ENCODE measurements at places on chromosomes 2 and 18. TPM values are rescaled to one million over a fixed set of nuclear protein-coding genes. Genes with fewer than 3 reads are reported as not detected.

The CXCR4 gene
- total RNA-seq, result 5.1 TPM

DNA sequence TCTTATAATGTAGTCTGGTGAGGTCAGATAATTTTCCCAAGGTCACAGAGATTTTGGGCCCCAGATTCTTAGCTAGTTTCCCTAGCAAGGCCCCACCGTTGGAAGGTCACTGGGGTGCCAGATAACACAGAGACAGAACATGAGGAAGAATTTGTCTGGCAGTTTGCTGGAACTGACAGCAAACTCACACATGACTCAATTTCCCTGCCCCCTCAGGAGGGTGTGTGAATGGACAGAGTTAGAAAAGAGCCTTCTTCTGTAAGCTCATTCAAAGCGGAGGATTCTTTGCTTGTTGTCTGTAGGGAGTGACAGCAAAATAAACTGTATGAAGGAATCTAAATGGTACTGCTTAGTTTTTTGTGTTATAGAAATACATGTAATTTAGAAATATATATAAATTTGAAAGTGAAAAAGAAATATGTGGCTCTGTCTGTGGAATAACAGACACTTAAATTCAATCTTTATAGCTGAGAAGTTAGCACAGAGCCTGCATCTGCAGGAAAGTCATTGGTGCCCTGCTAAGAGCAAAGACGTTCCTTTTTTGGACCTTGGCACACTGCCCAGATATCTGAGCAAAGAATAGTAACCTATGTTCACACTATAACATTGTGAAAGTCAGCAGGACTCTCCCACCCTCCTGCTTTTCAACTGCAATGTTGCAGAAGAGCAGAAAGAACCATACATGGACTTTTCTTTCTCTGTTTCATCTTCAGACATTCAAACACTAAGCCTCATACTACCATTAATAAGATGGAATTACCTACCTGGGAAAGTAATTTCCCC lies 2.1 kb downstream of the MDH1 start:
- DNase-seq, result no peak

The EFHD1 gene
- total RNA-seq, result 33.6 TPM

GRCh38 chr18:21682371-21683051 lies 22.1 kb downstream of the ABHD3 start:
- DNase-seq, result no peak

DNA sequence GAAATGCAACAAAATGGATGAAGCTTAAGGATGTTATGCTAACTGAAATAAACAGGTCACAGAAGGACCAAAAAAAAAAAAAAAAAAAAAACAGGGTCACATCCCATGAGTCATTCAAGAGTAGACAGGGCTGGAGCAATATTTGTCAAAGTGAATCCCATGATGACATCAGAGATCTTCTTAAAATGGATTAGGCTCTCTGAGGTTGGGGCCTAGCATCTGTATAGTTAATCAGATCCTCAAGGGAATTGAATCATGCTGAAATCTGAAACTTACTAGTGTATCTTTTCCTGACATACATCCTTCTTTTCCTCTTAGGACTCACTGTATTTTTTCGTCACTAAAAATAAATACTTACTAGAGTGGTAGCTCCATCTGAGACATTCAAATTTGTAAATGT lies 380.6 kb upstream of the NXPH2 start:
- no peak for DNase-seq

DNA sequence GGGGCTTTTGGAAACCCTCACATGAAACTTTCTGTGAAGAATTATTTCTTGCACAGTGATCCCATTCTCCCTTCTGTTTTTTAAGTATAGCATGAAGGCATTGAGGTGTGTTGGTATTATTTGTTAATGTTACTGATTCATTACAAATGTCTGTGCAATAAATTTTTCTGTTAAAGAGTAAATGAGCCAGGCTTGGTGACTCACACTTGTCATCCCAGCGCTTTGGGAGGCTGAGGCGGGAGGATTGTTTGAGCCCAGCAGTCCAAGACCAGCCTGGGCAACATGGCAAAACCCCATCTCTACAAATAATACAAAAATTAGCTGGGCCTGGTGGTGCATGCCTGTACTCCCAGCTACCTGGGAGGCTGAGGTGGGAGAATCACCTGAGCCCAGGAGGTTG lies 87.8 kb downstream of the KCTD18 start:
- DNase-seq, result no peak

DNA sequence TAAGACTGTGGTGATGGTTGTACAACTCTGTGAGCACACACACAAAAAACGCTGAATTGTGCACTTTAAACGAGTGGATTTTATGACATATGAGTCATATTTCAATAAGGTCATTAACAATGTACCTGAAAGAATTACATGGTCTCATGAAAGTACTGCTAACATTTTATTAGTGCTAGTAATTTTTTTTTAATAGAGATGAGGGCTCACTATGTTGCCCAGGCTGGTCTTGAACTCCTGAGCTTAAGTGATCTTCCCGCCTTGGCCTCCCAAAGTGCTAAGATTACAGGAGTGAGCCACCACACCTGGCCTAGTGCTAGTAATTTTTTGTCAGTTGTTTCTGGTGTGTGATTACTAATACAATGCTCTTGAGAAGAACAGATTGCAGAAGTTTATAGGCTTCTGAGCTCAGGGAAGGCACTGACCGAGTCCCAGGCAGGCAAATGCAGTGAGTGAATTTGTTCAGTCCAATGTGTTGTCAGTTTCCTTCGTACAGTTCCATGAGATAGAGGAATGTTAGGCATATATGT lies 177.0 kb downstream of the TGIF1 start:
- no peak for DNase-seq

The NEURL3 gene
- total RNA-seq, result not detected

The ZNF396 gene
- 2.5 TPM for total RNA-seq

The USP37 gene
- total RNA-seq, result 26.2 TPM

GRCh38 chr2:26758790-26759321 lies 5.2 kb upstream of the SLC35F6 start:
- DNase-seq, result no peak

The ANKRD29 gene
- total RNA-seq, result 16.1 TPM

The ACVR1C gene
- total RNA-seq, result 0.45 TPM

The TUBA3E gene
- 0.83 TPM for total RNA-seq

GRCh38 chr2:34492561-34493455 lies 893.7 kb upstream of the FAM98A start:
- no peak for DNase-seq

- DNase-seq, result no peak
Measured at GRCh38 chr2:39379643-39380524, 57.2 kb downstream of the MAP4K3 start.

- peak; percentile 53 for DNase-seq
Measured at GRCh38 chr18:10912790-10913545, 236.4 kb downstream of the PIEZO2 start.

DNA sequence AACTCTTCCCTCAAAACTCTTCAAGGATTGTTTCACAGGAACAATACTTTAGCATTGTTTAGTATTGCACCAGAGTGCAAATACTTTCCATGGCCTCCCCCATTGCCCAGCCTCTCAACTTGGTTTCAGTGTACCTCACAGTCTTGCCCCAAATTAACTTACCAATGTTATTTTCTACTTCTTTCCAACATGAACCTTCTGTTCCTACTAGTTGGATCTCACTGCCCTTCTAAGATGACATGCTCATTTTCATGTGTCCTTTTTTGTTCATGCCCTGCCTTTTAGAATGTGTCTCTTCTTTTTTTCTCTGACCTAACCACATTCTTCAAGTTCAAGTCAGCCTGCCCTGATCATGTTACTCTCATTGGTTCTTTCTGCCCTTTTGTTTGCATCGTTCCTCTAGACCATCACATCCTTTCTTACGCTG lies 4.1 kb downstream of the SPATS2L start:
- no peak for DNase-seq

GRCh38 chr2:28683100-28683706 lies 68.4 kb upstream of the PPP1CB start:
- peak; percentile 85 for DNase-seq

DNA sequence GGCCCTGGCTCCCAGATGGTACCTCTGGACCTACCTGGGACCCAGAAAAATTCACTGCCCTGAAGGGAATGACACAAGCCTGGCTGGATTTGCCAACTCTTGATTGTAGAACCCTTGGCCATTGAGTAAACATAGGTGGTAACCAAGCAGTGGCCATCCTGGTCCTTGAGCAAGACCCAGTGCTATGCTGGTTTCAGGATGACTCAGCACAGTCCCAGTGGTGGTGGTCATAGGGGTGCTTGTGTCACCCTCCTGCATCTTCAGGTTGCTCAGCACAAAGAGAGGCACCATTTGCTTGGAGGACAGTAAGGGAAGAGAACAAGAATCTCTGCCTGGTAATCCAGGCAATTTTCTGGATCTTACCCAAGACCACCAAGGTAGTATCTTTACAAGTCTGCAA lies 52.9 kb downstream of the UPP2 start:
- DNase-seq, result no peak

DNA sequence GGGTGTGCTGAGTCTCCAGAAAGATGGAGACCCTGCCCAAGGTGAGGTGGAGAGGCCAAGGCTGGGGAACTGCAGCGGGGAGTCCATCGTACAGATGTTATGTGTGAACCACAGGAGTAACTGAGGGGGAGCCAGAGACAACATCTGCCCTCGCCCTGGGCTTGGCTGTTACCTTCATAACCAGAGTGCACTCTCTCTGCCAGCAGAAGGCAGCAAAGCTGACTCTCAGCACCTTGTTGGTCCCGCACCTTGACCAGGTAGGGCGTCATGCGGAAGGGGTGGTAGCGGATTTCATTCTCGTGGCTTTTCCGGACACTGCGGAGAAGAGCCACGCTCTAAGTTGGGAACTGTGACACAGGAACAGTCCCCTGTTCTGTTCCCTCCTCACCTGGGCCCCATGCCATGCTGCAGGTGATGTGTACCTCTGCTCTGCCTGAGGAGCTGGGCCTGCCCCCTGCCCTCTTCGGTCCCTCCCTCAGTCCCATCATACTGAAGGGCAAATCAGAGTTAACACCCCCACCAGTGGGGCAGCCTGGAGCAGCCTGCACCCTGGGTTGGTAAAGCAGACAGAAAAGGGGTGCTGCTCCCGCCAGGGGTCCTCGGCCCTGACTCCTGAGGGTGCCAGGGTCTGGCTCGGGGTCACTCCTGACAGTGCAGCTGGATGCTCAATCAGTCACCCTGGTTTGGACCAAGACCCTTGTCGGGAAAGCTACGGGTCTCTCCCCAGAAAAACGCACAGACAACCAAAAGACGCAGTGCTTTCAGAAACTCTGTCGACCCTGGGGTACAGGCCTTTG lies 20.3 kb downstream of the PER2 start:
- DNase-seq, result no peak

DNA sequence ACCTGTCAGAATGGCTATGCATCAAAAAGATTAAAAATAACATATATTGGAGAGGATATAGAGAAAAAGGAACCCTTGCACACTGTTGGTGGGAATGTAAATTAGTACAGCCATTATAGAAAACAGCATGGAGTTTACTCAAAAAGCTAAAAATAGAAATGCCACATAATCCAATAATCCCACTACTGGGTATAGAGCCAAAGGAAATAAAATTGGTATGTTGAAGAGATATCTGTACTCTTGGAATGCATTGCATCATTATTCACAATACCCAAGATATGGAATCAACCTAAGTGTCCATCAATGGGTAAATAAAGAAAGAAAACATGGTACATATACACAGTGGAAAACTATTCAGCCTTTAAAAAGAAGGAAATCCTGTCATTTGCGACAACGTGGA lies 77.2 kb downstream of the C1D start:
- no peak for DNase-seq

The IL36B gene
- not detected for total RNA-seq

The CELF4 gene
- 1.00 TPM for total RNA-seq

The RNF144A gene
- total RNA-seq, result 21.8 TPM

DNA sequence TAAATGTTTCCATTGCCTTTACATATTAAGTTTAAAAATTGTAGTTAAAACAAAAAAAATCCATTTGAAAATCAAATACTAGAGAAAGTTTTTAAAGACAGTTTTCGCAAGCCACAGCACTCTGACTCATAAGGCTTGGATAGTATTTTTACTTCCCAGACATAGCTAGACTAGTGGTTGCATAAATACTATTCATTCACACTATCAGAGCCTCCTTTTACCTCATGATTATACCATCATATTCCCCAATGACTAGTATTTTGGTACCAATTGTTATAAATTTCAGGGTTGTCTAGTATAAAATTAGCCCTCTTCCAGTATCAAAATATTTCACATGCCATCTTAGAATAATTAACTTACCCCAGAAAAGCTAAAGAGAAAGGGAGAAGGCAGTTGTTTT lies 393.5 kb downstream of the ERBB4 start:
- DNase-seq, result no peak

DNA sequence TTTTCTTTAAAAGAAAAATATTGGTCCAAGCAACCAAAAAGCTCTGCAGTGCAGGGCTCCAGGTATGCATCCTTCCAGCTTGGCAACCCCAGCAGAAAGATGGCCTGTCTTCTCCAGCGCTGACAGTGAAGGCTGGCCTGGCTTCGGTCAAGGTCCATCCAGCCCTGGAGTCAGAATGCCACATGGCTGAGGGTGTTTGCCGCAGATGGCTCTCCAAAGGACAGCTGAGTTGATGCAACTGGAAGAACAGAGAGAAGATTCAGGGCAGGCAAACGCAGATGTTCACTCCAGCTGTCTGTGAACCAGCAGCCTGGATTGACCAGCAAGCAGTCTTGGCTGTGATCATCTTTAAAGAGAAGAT lies 51.4 kb downstream of the MARCO start:
- DNase-seq, result no peak

DNA sequence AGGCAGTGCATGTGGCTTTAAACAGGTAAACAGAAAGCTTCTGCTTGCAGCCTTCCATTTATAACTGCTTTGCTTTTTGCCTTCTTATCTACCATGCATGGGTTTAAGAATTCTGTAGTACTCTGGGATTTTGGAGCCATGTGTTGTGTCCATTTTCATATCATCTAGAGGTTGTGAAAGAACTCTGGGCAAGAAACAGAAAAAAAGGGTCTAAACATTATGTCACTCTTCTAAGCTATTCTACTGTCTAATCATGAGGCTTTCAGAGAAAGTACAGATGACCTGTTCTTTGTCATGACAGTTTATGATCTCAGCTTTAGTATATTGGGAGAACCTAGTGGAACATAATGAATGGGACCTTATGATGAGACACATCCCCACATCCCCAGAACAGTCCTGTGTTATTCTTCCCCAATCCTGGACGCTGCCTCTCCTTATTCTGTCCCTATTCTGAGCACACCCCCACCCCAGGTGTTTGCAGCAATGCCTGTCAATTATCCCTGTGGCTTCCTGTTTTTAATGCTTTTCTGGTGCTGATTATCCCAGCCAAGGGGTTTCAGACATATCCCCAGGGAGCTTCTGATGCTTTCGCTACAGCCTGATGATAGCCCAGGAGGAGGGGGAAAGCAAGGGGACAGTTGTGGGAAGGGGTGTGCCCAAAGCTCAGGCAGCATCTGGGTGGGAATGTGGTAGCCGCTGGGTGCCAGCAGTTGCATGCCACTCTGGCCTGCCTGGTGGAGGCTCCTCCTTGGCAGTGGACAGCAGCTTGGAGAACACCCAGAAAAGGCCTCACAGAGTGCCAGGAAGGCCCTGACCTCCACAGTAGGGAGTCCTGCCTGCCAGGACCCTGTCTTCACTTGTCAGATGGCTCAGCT lies 169.5 kb upstream of the MAP3K20 start:
- DNase-seq, result no peak

The SLC40A1 gene
- total RNA-seq, result 452 TPM

The CSRNP3 gene
- total RNA-seq, result 4.3 TPM

GRCh38 chr2:240396623-240397541 lies 38.6 kb upstream of the GPC1 start:
- peak; percentile 16 for DNase-seq

Measured in ovary (tissue), 10 donors.